ENCODE measurements at places on chromosomes 6 and 20.

DNA sequence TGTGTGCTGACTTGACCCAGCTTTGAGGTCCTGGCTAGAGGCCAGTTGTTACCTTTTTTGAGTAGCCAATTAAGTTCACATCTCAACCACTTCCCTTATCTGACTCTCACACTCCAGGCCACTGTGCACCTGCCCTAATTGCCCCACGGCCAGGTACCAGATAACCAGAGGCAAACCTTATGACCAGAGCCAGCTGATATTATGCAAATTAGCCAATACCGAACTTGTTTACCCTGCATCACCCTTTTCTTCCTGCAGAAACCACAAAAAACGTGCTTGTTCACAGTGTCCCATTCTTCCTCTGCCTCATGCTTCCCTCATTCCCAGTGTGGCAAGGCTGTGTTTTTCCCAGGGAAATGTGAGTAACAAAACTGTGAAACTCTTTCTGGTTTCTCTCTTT lies 89.3 kb downstream of the HTR1B start:
- DNase-seq: no peak

DNA sequence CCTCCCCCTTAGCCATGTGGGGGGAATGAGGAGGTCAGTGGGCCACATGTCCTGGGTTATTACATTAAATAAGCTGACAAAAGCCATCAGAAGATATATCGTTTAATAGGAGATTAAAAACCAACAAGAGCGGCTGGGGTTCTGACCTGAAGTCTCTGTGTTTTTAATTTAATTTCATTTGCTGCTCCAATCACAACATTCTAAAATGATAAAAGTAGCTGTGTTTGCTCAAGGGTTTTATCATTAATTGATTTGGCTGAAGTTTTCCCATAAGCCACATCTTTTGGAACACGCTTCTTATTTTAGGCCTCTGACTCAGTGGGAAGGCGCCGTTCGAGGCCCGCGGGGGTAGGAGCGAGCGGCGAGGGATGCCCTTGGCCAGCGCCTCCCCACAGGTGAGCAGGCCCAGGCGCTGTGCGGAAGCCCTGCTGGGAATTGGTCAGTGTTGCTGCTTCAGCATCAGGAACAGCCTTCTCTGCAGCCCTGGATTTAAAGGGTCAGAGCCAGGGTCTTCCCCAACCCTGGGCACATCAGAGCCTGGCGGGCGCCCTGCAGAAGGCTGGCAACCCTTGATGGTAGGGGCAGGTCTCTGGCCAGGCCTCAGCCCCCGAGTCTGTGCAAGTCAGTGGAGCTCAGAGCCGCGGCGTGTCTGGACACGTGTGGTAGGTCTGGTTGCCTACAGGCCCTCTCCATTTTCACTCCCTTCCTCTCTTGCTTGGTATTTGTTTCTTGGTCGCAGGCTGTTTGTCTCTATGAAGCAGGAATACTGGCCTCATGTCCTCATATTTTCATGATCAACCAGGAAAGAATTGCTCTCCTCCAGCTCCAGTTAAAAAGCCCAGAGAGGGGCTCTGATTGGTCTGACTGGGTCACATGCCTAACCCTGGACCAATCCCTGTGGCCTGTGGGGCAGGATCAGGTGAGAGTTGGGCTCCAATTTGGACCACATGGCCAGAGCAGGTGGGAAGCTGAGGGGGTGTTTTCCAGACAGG lies 30.9 kb upstream of the MLN start:
- DNase-seq: no peak

- DNase-seq: peak; percentile 26
Observed at GRCh38 chr6:27312146-27312949, at the start of gene POM121L2. Gene POM121L2 (minus strand): TSS chr6:27312273. CDS start chr6:27312170, 103 bp downstream.

GRCh38 chr6:3770023-3770720 lies 18.7 kb upstream of the PXDC1 start:
- no peak for DNase-seq

- DNase-seq: no peak
Observed at GRCh38 chr6:34028691-34029360, 117.1 kb downstream of the GRM4 start.
